NCI-H460 (cell line): ENCODE measurements at places on chromosomes 16 and 17.

DNA sequence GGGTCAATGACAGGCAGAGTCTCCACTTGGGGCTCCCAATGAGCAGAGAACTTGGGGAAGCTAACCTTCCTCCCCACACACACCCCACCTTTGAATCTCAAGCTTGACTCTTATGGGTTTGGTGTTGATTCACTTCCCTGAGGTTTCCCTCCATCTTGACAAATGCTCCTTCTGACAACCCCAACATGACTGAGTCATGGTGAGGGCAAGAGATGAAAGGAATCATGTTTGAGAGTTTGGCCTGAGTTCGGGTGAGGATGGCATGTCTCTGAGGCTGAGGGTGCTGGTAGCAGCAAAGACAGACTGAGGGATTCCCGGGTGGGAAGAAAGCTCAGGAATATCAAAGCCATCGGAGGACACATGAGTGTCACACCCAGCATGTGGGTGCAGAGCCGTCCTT is 18.7 kb downstream of the KRT9 start:
- DNase-seq, result no peak

- DNase-seq, result no peak
Observed at GRCh38 chr17:68288375-68288774, 2.6 kb downstream of the SLC16A6 start.

DNA sequence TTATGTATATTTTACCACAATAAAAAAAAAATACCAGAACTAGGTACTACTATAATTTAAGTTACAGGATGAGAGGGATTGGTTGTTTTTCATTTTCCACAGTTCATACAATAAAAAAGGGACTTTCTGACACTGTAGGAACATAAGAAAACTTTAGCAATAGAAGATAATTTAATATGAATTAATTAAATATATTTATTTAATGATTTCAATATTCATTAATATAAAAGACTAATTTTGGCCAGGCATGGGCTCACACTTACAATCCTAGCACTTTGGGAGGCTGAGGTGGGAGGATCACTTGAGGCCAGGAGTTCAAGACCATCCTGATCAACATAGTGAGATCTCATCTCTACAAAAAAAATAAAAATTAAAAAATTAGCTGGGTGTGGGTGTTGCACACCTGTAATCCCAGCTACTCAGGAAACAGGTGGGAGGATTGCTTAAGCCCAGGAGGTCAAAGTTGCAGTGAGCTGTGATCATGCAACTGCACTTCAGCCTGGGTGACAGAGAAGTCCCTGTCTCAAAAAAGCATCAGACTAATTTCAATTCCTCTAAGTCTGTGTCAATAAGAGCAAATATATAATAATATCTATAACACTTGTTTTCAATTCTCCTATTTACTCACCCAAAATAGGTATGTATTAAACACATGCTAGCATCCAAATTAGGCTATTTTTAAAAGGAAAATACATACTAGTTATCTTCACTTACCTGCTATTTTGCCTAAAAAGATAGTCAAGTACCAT is 79.6 kb downstream of the BRIP1 start:
- no peak for DNase-seq

- peak; percentile 70 for DNase-seq
Observed at GRCh38 chr17:82230609-82231311, 1.9 kb downstream of the SLC16A3 start.
